Stimulated activated CD4-positive, alpha-beta T cell treated with anti-CD3 and anti-CD28 coated beads, Interleukin-15, amount 100 ng/mL, for 48 hours (primary cell): ENCODE measurements at places on chromosomes 13 and 19.

DNA sequence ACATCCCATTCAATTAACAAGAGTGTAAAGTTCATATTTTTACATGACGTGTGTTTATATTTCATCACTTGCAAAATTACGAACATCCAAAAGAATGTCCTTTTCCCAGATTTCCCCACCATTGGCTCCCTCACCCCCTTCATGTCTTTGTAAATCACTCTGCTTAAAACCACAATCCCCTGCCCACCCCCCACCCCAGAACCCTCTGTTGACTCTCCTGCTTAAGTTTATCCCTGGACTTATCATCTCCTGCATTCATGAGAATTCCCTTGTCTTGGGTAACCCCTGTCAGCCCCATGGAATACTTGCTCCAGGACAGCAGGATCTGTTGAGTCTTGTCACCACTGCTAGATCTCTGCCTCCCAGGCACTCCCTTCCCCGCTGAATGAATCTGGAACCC, 109.9 kb downstream of the COL4A1 start:
- no peak for DNase-seq

- no peak for DNase-seq
These were observed 73.1 kb downstream of the TNFSF13B start for GRCh38 chr13:108342369-108343289.

DNA sequence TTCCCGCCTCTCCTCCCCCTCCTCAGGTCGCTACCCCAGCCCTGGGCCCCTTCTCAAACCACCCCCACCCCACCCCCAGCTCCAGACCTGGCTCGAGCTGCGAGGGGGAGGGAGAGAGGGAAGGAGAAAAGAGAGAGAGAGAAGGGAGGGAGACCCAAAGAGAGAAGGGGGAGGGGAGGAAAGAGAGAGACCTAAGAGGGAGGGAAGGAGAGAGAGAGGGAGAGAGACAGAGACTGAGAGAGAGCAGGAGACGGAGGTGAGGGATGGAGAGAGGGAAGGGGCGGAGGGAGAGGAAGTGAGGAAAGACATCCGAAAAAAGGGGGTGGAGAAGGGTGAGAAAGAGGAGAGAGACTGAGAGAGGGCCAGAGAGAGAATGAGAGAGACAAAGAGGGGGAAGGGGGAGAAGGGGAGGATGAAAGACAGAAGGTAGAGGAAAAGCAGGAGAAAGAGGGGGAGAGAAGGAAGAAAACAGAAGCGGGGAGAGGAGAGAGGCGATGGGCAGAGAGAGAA, 2.0 kb upstream of the SPACA6 start:
- DNase-seq: no peak

GRCh38 chr13:59674616-59675015, 489.1 kb downstream of the DIAPH3 start:
- no peak for DNase-seq

DNA sequence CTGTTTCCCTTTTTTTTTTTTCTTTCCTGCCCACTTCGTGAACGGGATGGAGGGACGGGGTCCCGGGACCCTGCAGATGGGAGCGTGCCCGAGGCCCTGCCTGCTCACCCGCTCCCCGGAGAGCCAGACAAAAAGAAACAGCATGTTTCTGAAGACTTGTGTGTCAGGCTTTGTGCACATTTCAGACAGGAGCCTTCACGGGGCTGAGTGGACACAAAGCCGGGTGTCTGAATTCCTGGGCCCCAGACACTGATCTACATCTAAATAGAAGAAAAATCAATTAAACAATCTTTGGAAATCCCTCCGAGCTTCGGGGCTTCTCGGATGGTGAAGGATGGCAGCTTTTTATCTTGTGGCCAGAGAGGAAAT, 4.2 kb downstream of the PGPEP1 start:
- DNase-seq: no peak

GRCh38 chr19:39098365-39099269, 14.4 kb downstream of the ACP7 start:
- no peak for DNase-seq

DNA sequence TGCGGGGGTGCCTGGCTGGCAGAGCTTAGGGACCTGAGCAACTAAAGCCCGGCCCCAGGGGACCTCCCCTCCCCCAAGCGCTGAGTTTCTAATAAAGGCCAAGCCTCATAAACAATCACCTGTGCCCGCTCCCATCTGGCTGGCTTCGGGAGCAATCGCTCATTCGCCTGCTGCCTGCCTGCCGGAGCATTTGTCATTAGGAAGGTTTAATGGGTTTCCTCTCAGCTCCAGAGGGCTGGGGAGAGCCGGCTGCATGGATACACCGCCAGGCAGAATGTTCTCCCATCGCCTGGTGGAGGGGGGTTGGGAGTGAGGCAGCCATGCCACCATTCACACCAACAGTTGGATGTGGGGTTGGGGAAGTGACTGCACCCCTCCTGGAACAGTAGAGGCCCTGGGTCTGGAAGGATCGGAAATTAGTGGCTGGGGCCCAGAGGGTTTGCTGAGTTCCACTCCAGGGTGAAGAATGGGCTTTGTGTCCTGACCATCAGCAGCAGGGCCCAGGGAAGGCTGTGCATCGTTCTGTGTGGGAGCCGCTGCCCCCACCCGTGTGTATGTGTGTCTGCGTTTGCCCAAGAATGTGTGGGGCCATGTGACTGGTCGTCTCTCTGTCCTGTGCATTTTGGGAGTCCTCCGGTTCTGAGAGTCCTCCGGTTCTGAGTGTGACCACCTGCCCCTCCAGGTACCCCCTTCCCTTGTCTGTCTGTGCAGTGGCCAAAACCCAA, 15.3 kb downstream of the PIN1 start:
- DNase-seq: no peak

GRCh38 chr13:104318121-104318520, 1251.9 kb upstream of the SLC10A2 start:
- no peak for DNase-seq

DNA sequence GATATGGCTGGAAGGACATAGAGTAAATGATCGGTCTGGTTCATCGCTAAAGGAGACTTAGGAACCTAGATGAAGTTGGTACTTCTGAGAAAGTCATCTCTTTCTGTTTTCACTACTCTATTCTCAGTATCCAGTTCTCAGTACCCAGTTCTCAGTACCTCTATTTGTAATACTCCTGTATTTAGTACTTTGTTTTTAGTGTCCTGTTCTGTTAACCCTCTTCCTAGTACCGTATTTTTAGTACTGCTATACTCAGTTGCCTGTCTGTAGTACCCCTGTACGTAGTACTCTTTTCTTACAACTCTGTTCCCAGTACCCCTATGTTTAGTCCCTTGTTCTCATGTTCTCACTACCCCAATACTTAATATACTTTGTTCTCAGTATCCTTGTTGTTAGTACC, 1.2 kb downstream of the RFXAP start:
- no peak for DNase-seq

- DNase-seq: no peak
These were observed 4.3 kb upstream of the HAUS5 start for GRCh38 chr19:35608251-35608650.

DNA sequence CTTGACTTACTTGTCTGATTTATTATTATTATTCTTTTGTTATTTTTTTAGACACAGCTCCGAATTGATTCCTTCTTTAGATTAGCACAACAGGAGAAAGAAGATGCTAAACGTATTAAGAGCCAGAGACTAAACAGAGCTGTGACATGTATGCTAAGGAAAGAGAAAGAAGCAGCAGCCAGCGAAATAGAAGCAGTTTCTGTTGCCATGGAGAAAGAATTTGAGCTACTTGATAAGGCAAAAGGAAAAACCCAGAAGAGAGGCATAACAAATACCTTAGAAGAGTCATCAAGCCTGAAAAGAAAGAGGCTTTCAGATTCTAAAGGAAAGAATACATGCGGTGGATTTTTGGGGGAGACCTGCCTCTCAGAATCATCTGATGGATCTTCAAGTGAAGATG, 29.4 kb downstream of the ERCC5 start:
- DNase-seq: no peak

DNA sequence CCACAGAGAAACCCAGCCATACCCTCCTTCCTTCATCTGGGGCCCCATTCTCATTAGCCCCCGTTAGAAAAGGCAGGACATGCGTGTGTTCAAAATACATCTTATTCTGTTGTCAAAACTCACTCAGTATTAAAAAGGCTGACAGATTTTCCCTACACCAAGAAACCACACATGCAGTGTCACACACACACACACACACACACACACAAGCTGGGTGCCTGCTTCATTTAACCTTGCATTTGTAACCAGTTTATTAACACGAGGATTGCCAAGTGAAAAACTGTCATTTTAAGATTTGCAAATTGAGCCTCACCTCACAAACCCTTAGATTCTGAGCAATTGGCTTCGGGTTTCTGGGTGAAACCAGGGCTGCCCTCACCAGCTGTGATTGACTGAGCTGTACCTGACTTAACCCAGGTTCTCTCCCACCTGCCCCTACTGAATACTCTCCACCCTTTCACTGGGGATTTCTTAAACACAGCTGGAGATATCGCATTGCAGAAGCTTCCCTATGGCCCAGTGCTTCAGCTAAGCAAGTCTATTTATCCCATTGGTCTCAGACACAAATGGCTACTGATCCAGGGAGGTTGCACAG, 172.7 kb upstream of the ZNF507 start:
- DNase-seq: no peak

- no peak for DNase-seq
These were observed 224.4 kb downstream of the LACC1 start for GRCh38 chr13:44104197-44104490.

DNA sequence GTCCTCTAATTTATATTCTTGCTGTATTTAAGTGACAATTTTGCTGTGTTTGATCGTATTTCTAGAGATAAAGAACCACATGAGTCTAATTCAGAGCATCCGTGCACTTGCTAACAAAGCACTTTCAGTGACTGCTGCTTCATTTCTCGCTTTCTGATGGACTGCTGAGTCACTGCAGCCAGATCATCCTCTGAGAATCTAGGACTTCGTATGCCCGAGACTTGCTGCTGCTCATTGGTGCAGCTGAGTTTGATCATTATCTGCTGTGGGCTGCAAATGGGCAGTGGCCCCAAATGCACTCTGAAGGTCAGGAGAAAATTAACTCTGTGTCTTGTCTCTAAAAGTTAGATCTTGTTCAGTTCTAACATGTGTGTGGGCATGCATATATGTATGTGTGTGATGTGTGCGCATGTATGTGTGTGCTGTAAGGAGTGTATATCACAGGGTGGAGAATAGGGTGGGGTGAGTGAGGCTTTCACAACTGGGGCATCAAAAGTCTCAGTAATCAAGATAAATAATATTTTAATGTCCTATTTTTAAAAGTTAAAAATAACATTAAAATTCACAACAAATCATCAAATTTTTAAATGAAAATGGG, 342.6 kb downstream of the MTUS2 start:
- no peak for DNase-seq

DNA sequence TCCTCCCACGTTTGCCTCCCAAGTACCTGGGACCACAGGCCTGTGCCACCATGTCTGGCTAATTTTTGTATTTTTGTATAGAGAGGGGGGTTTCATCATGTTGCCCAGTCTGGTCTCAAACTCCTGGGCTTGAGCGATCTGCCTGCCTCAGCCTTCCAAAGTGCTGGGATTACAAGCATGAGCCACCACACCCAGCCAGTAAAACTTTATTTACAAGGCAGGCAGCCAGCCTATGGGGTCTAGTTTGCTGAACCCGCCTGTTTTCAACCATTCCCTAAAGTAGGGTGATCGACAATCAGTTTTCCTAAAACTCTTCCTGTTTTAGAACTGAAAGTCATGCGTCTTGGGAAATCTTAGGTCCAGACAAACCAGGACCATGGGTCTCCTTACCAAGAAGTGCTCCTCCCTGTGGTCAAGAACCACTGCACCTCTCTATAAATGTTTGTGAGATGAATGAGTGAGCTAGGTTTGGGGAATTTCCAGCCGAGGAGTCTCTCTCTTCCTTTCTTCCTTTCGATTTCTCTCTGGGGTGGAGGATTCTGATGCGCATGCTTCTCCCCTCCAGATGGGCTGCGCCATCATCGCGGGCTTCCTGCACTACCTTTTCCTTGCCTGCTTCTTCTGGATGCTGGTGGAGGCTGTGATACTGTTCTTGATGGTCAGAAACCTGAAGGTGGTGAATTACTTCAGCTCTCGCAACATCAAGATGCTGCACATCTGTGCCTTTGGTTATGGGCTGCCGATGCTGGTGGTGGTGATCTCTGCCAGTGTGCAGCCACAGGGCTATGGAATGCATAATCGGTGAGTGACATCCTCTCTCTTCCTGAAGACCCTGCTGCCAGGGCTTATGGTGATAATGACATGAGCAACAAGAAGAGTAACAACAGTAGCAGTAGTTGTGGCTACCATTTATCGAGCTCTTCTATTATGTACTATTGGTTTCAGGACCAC, 38.7 kb downstream of the ADGRE1 start:
- peak; percentile 5 for DNase-seq

DNA sequence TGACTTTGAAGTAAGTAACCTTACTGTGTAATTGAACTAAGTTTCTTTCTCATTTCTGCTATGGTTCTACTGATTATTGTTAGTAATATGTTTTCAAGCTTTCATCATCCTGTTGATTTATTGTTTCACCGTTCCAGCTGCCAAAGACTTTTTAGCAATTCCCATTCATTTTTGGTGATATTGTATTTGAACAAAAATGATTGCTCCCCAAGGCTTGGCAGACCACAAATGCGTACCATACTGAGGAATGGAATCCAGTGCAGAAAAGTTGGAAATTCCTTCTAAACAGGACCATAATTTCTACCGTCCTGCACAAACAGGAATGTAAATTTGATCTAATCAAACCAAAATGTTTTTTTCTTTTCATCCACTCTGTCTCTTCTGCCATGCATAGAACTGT, 10.7 kb downstream of the EPSTI1 start:
- DNase-seq: no peak

DNA sequence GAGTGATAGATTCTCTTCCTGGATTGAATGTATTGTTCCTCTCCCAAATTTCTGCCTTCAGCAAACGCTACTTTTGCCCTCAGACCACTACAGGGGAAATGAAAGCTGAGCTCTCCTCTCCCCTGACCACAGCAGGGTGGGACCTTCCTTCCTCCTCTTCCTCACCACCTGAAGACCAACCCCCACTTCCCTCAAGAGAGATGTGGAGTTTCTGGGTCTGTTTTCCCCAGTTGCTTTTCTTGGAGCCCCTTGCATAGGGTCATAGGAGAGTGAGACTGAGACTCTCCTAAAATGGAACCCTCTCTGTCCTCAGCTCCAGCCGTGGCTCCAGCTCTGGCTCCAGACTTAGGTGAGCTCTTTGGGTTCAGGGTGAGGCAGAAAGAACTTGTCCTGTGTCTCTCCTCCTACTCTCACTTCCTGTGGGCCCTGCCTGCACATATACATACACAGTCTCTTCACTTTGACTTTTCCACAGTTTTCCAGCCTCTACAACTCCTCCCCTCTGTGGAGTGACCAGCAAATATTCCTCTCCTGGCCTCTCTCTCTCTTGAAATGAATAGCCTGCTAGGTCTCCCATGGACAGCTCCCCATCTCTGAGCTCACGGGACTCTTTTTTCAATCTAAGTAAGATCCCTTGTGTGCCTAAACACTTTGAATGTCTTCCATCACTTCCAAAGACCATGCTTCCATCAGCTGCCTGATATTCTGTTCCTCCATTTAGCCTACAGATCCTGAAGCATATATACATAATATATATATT, 19.2 kb upstream of the ZNF175 start:
- DNase-seq: no peak

- no peak for DNase-seq
These were observed 21.2 kb upstream of the ZNF536 start for GRCh38 chr19:30350692-30351663.

- DNase-seq: no peak
These were observed 476.3 kb upstream of the SLITRK1 start for GRCh38 chr13:84358601-84359000.

GRCh38 chr13:47475441-47475948, 525.6 kb downstream of the SUCLA2 start:
- DNase-seq: no peak
